PC-3 (cell line): ENCODE measurements at places on chromosomes 7 and 10.

- no peak for DNase-seq
These were observed 7.1 kb downstream of the TMEM184A start for GRCh38 chr7:1548944-1549343.

- DNase-seq: no peak
These were observed 63.7 kb upstream of the PDK4 start for GRCh38 chr7:95660023-95660434.

- no peak for DNase-seq
These were observed 404.2 kb upstream of the FOXK1 start for GRCh38 chr7:4277936-4278335.

DNA sequence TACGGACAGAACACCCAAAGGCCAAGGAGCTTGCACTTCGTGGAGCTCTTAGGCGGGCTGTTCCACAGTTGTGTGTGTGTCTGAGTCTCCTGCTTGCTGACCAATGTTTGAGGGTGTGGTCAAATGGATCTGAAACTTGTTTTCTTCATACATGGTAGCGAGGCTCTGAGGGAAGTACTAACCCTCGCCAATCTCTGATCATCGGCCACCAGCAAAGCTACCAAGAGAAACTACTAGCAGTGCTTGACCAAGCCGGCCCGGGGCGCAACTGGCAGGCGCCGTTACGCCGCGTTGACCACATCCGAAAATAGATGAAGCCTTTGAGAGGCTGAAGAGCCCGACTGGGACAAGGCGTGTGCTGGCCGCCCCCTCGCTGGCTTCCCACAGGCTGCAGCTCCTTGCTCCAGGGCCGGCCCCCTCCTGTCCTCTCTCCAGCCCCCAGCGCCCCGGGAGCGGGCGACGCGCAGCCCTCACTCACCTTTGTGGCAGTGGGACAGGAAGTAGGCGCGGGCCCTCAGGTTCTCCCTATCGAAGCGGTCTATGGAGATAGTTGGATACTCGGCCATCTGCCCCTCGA, 384 bp downstream of the DCLRE1C start:
- peak; percentile 12 for DNase-seq

DNA sequence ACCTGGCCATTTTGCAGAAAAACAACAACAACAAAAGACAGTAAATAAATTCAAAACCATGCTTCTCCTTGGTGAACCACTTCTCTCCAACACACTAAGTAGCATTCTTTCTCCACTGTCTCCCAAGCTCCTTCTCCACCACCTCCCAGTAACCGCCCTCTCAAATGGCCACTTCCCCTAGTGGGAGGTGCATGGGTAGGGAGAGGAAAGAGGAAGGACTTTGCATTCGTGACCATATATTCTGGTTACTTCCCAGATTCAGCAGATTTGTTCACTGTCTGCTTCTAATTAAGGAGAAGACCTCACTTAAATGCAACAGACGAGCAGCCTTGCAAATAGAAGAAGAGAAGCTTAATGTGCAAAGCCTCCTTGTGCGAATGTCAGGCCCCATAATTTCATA, 166.8 kb downstream of the SORCS1 start:
- DNase-seq: no peak

GRCh38 chr7:131878777-131879176, 322.3 kb upstream of the PODXL start:
- no peak for DNase-seq

DNA sequence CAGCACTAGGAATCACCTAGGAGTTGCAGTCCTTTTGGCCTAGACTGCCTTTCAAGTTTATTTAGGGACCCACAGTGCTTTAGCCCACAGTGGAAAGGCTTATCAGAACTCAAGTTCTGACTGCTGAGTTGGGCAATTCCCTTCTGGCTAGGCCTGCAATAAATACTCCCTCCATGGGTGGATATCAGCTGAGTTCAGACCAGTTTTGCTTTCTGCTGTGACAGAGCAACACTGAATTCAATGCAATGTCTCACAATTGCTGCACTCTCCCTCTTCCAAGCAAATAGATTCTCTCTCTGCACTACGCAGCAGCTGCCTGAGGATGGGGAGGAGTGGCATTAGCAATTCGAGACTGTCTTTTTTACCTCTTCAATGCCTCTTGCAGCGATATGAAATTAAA, 1153.3 kb downstream of the SORCS1 start:
- no peak for DNase-seq

DNA sequence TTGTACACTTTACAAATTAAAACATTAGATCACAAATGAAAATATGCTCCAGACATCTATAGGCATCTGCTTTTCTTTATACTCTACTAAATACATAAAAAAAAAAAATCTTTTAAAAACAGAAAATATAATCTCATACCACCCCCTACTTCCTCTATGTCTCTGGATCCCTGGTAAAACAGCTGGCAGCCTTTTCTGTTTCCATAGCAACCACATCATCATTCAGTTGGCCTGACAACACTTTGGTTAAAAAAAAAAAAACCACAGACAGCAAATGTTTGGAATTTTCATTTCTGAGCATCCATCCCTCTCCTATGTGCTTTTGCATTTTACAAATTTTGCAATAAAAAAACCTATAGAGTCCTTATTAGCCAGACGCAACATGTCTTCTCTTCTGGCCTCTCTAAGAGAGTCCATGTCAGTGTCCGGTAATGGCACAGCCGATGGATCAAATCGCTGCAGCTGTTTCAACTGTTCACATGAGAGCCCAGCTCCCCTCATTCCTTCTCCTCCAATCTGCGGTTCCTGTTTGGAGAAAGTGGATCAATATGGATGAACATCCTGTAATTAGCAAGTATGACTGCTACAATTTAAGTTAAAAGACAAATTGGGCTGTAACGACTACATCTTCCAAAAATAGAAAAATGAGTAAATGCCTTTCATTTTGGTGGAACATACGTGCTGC, 105.6 kb downstream of the NSUN6 start:
- no peak for DNase-seq
